ENCODE measurements at places on chromosomes 7 and 10.

DNA sequence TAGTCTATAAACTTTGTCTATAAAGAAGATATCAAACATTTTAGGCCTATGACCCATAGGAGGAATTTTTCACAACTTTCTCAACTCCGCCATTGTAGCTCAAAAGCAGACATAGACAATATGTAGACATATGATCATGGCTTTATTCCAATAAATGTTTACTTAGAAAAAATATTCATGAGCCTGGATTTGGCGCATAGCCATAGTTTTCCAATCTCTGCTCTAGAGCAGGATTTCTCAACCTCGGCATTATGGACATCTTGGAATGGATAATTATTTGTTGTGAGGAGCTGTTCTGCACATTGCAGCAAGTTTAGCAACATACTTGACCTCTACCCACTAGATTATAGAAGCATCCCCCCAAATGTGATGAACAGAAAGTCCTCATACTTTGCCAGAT lies 532.6 kb downstream of the ANKRD7 start:
- DNase-seq, result no peak

- DNase-seq, result no peak
These were observed 38.4 kb upstream of the ZNF138 start for GRCh38 chr7:64755865-64756264.

DNA sequence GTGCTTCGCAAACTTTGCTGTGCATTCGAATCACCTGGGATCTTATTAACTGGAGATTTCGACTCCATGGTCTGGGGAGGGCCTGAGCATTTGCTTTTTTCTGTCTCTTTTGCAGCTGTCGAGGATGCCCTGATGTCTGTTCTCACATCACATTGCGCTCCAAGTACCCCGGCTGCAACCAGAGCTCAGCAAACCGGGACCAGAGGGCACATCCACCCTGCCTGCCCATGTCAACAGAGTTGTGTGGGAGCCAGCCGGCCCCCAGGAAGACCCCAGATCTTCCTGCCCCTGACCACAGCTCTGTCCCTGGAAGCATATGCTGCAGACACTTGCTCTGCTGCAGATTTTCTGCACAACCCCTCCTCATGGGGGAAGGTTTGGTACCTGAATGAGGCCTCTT lies 180.8 kb downstream of the ADARB2 start:
- no peak for DNase-seq

DNA sequence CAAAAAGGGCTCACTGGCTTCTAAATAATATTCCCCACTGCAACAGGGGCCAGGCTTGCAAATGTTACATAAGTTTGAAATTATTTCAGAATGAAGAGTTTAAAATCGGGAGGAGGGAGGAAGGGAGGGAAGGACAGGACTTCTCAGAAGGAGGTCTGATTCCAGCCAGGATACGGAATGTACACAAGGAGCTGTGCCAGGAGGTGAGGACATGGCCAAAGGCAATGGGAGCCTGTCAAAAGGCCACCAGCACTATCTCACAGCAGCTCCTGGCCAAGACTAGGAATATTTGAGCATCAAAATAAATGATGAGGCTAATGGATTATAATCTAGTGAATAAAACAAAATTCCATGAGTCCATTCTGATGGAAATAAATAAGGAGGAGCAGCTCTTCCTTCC lies 18.6 kb upstream of the DRGX start:
- DNase-seq, result no peak

DNA sequence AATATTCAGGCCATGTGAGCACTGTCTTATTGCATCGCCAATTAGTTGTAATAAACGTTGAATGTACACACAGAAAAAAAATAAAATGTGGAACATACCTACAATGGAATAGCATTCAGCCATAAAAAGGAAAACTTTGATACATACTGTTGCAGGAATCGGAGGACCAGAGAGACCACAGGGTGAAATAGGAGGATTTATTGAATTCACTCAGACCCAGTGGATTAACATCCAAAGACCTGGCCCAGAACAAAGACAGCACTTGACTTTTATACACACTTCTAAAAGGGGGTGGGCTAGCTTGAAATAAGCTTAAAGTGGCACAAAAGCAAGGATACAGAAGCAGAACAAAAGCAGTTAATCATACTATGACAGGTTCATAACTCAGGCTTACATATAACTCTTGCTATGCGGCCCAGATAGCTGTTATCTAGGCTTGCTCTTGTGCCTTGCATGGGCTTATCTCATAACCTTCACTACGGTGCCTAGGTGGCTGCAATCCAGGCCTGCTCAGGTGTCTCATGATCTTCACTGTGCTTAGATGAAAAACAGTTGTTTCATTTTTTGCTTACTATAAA lies 292.2 kb upstream of the TAC1 start:
- DNase-seq, result no peak

Data from renal cortex interstitium (tissue), 15 donors.